ENCODE measurements at places on chromosomes 4 and X.

- ATAC-seq = no peak
These were observed 18.1 kb upstream of the GDPD2 start for GRCh38 chrX:70405003-70405402.

DNA sequence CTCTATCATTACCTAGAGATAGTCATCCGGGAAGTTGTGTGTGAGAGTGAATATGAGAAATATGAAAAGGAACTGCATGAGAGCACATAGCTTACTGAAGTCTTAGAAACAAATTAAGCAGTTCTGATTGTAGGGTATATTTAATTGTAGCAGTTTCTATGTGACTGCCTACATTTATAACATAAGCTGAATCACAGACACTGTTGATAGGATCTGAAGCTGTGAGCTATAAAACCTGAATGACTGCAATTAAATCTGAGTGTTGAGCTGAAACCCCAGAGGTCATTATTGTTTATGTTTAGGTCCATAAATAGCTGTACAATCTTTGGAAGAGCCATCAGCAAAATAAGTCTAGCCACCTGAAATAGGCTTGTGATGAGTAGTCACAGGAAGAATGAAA lies 210.1 kb upstream of the CXCL13 start:
- no peak for ATAC-seq

DNA sequence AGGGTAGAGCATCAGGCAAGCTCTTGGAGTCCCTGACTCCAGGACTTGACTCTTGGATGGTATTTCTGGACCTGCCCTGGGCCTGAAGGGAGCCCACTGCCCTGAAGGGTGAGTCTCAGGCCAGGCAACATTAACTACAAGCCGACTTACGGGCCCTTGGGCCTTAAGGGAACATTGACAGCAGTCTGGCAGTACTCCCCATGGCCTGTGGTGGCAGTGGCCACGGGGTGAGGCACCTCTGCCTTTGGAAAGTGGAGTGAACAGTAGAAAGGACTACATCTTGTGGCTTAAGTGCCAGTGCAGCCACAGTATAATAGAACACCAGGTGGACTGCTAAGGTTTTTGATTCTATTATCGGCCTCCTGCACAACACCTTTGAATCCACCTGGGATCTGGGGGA lies 36.3 kb downstream of the SH3BGRL start:
- ATAC-seq = peak; percentile 42

DNA sequence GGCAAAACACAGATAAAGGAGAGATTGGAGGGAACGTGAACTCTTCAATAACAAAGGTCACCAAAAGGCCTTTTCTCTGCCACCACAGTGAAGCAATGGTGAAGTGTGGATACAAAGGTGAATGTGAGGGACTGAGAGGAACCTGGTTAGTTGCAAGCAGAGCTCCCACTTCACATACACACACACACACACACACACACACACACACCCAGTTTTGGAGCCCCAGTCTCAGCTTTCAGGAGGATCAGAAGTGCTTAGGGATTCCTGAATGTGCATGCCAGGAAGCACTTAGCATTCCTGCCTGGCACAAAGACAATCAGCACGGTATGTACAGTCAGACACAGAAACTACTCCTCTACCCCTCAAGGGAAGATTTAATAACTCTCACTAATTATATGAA lies 71.5 kb downstream of the ARHGEF9 start:
- no peak for ATAC-seq

DNA sequence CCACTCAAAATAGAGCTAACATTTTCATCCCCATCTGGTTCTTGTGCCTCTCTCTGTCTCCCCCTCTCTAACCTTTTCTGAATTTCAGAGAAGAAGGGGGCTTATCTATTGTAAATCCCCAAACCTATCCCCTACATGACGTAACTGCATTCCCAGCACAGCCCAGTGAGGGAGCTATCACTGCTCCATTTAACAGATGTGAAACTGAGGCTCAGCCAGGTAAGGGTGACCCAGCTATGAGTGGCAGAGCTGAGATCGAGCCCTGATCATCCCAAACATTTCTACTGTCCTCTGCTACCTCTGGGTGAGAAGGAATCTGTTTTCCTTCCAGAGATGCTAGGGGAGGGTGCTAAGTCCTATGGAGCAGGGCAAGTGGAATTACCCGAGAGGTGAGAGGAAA lies 107.5 kb downstream of the SLC2A9 start:
- ATAC-seq = no peak

DNA sequence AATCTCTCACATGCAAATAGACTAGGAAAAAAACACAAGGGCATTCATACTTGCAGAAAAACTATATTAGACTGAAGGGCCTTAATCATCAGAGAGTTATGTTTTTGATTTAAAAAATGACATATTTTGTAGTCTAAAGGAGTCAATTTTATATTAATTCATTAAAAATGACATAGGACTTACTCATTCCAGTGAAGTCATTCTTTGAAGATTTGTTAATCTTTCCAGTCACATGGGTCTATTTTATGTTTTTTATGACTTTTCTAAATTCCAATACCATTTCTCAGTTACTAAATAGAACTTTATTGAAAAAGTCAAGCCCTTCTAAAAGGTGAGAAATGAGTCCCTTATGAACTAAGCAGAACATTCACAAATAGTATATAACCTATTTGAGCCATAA lies 743.8 kb upstream of the INTU start:
- ATAC-seq = no peak

- no peak for ATAC-seq
These were observed 24.6 kb downstream of the GPC4 start for GRCh38 chrX:133390676-133391075.

- peak; percentile 33 for ATAC-seq
These were observed 50.2 kb upstream of the CXCL8 start for GRCh38 chr4:73690051-73690738.

GRCh38 chrX:68732906-68733493 lies 85.5 kb downstream of the STARD8 start:
- peak; percentile 82 for ATAC-seq

GRCh38 chr4:187378441-187378840 lies 617.1 kb upstream of the ZFP42 start:
- no peak for ATAC-seq

DNA sequence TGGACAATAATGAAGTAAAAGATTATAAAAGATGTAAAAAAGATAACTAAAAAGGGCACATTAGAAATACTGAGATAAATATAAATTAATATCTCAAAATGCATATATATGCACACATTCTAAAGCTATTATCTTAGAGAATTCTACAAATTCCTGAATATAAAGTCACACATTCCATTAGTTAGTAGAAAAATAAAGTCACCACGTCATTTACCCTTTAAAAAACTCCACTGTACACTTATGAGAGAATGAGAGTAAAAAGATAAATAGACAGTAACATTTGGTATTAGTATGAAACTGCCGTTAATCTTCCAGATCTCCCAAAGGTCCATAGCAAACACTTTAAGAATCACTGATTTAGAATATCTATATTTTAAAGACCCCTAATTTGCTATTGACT lies 67.2 kb upstream of the IL15 start:
- no peak for ATAC-seq

Data from esophagus mucosa (tissue), 1 donor.